ENCODE measurements at places on chromosomes 2 and 18.
A peak's percentile ranks its signal among the peaks of the same experiment; 100 is the strongest.

- DNase-seq = peak; percentile 16
Measured at GRCh38 chr18:5895876-5896740, 786 bp upstream of the TMEM200C start.

GRCh38 chr2:102350137-102350793, 5.3 kb upstream of the IL18R1 start:
- no peak for DNase-seq

- no peak for DNase-seq
Measured at GRCh38 chr2:3598912-3599854, 4.3 kb downstream of the COLEC11 start.

DNA sequence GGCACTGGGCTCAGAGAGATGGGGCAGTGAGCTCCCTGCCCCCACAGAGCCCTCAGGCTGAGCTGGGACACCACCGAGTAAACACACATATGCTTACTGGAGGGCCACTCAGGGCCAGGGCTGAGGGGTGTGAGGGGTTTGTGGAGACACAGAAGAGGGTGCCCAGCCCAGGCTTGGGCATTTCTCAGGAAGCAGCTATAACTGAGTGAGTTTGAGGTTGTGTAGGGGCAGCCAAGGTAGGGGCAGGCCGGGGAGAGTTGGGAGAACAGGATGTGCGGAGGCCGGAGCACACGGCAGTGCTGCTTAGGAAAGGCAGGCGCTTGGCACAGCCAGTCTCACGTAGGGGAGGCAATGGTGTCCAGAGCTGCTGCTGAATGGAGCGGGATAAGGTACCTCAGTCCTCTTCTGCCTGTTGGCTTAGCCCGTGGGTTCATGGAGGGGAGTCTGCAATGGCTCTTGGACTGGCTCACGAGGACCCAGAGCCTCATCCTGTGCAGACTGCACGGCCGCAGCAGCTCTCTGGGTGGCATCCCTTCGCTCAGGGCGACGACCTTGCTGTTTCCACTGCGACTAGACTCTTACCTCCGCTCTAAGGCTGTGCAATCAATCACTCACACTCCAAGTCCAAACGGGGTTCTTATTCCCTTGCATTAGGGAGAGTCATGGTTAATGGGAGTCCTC, 466.1 kb upstream of the HS6ST1 start:
- no peak for DNase-seq

- no peak for DNase-seq
Measured at GRCh38 chr2:189913821-189914220, 129.6 kb downstream of the PMS1 start.

- DNase-seq = no peak
Measured at GRCh38 chr2:199855812-199856211, 4.8 kb upstream of the FTCDNL1 start.

- DNase-seq = peak; percentile 9
Measured at GRCh38 chr2:50491541-50492476, 540.1 kb downstream of the NRXN1 start.

DNA sequence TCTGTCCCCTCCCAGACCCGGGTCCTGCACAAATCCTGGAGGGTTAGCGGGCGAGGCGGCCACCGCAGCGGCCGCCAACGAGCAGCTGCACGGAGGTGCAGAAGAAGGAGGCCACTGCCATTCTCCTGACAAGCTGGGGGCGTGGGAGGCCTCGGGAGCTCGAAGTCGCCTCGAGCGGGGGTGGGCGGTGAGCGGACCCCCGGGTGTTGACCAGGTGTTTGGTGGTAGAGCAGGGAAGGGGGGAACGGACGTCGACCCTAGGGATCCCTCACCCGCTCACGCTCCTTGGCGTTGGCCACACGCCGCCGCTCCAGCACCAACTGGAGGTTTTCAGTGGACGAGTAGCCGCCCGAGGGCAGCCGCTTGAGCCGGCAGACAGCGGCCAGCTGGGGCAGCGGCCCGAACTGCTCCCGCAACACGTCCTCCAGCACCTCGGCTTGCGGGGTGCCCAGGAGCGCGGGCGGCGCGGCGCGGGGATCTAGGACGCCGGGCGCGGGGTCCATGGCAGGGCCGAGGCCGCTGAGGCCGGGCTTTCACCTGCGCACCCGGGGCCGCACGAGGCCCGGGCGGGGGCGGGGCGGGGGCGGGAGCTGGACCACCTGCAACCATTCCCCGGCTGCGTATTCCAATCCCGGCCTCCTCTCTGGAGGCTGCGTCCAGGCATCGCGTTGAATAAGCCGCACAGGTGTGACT, at the start of gene FIGLA:
TSS of gene FIGLA (minus strand) at position 508 of the 693 bp plus-strand sequence. CDS start at position 503, 5 bp downstream.
- no peak for DNase-seq
